ENCODE measurements at places on chromosomes 12 and 14.

- DNase-seq = no peak
Measured at GRCh38 chr12:127145241-127145928, 1121.6 kb upstream of the TMEM132C start.

DNA sequence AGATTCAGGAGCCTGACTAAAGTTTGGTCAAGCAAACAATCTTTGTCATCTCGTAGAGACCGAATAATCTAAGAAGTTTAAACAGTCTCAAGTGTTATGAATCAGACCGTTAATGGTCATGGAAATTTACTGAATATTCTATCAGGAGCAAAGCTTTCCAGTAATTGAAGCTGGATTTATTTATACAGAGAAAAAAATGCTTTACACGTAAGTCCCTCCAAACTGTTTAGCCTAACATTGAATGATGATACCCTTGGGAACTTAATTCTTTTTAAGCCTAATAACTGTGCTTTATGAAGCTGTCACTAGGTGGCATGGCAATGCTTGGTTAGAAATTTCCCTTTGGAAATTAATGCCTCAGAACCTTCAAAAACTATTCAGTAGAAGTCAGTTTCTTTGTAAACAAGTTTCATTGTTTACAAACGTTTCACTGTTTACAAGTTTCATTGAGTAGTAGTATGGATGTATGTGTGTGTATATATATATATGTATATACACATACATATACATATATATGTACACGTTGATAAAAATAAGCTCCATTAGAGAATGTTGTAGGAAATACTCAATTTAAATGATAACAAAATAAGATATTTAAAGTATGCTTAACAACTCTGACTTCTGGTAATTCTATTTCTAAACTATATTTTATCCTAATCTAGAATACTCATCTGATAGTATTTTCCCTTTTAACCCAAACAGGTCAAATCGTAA lies 32.1 kb downstream of the DEPDC4 start:
- no peak for DNase-seq

DNA sequence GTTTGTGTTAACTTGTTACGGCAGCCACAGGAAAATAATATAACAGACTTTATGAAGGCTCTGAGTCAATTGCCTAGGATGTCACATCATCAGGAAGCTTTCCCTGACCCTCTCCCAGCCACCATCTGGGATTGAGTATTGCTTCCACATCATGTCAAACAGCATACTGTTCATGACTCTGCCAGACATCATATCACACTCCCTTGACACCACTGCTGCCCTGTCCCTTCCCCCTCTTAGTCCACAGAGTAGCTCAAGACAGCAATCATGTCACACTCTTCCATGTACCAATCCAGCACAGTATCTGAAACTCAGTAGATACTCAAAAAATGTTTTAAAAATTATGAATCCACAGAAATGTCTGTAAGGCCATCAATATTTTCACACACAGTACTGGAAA lies 168.0 kb downstream of the PIK3C2G start:
- DNase-seq = no peak

GRCh38 chr12:31494455-31494854 lies 96.5 kb downstream of the DENND5B start:
- no peak for DNase-seq

GRCh38 chr12:88562151-88562550 lies 18.1 kb downstream of the KITLG start:
- DNase-seq = no peak
